Effector memory CD4-positive, alpha-beta T cell (primary cell): ENCODE measurements at places on chromosomes 6 and 20.
A peak's percentile ranks its signal among the peaks of the same experiment; 100 is the strongest.

- H3K27me3 ChIP-seq = no peaks in the 10 kb centered on the region
- no peaks in the 10 kb centered on the region for H3K4me1 ChIP-seq
- H3K27ac ChIP-seq = no peak overlapping the region
These were observed 8.5 kb downstream of the TMEM242 start for GRCh38 chr6:157314705-157315321.

- no peaks in the 10 kb centered on the region for H3K27me3 ChIP-seq
- H3K36me3 ChIP-seq = no peaks in the 10 kb centered on the region
- no peak overlapping the region for H3K4me3 ChIP-seq
- DNase-seq = no peak
- no peaks in the 10 kb centered on the region for H3K4me1 ChIP-seq
These were observed 236.5 kb downstream of the HACE1 start for GRCh38 chr6:104623052-104623690.

DNA sequence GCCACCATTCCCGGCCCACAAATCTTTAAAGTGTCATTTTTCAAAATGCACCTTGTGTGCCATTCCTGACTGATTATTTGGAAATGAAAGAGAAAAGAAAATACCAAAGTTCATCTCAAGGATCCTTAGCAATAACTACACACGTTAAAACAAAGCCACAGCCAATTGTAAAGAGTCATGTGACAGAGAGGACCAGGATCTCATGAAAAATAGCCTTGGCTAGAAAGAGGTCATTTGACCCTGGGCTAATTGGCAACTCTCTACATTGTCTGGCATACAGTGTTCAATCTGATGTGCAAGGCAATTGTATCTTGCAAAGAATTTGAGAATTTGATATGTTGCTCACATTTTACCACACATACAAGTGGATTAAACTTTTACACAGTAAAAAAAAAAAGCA, 31.6 kb upstream of the HLA-G start:
- DNase-seq = no peak
- no peaks in the 10 kb centered on the region for H3K36me3 ChIP-seq
- H3K4me1 ChIP-seq = peaks cover 11% of the 10 kb centered on the region
- peaks cover 11% of the 10 kb centered on the region for H3K27me3 ChIP-seq
- H3K27ac ChIP-seq = no peak overlapping the region

DNA sequence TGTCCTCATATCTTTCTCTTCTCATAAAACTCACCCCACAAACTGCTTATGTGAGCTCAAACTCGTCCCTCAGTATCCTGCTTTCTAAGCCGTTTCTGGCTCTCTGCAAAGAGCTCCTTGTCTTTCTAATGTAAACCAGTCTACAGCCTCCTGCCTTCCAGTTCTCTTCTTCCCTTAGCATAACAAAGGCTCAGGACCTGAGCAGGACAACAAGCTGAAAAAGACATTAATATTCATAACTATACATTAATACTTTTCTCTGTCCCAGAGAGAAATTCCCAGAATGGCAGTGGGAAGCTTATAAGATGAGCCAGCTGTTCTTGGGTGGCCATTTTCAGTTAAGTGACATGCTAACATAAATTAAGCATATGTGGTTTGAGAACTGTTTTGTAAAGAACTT, 207.0 kb upstream of the TCF21 start:
- H3K4me1 ChIP-seq = no peaks in the 10 kb centered on the region
- no peak for DNase-seq
- H3K4me3 ChIP-seq = no peak overlapping the region
- no peaks in the 10 kb centered on the region for H3K27me3 ChIP-seq
- H3K27ac ChIP-seq = no peak overlapping the region
- H3K36me3 ChIP-seq = no peaks in the 10 kb centered on the region

GRCh38 chr6:160428069-160428430, 79.9 kb downstream of the SLC22A3 start:
- no peaks in the 10 kb centered on the region for H3K27me3 ChIP-seq
- H3K27ac ChIP-seq = no peak overlapping the region
- H3K4me1 ChIP-seq = peaks cover 5% of the 10 kb centered on the region
- H3K4me3 ChIP-seq = no peak overlapping the region
- no peak for DNase-seq

GRCh38 chr6:112253841-112254816, at the start of gene LAMA4:
Gene LAMA4, minus strand, starts transcription at chr6:112254567. Its CDS starts 417 bp downstream, at chr6:112254150.
- DNase-seq = no peak
- H3K4me3 ChIP-seq = peak within 1 kb of the TSS; percentile 15
- H3K4me1 ChIP-seq = no peaks in the 10 kb centered on the region
- no peaks in the 10 kb centered on the region for H3K27me3 ChIP-seq
- H3K27ac ChIP-seq = no peak within 1 kb of the TSS
- no peaks in the 10 kb centered on the region for H3K36me3 ChIP-seq

DNA sequence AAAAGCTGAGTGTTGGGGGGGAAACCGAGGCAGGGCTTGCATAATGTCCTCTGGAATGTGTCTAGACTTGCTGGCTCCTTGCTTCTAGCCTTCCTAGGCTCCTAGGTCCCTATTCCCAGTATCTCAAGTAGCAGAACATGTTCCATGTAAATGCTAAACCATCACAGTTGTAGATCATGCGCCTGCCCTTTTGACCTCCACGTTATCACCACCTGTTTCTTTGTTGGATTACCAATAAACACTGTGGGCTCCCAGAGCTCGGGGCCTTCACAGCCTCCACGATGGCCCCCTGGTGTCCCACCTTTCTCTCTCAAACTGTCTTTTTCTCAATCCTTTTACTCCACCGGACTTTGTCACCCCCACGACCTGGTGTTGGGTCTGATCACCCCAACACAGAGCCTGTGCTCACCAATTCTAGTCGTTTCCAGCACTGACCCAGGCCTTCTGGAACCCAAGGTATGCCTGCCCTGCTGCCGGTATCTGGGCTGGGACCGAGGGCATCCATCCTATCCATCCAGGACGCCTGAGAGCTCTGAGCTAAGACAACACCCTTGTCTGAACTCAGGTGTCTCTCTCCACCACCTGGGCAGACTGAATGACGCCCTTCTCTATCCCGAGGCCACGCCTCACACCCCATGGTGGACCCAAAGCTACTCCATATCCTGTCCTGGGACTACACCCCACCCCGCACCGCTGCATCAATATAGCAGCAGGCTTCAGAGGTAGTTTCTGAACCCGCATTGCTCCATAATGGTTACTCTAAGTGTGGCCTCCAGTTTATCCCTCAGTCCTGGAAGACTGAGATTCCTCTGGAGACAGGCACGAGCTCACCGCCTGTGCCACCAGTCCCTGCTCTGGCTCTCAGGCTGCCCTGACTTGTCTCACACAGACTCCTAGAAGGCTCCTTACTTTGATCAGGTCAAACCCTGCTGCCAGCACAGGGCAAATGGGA, 9.3 kb upstream of the PRR18 start:
- peaks cover 4% of the 10 kb centered on the region for H3K36me3 ChIP-seq
- H3K27ac ChIP-seq = no peak overlapping the region
- DNase-seq = no peak
- H3K4me1 ChIP-seq = no peaks in the 10 kb centered on the region

DNA sequence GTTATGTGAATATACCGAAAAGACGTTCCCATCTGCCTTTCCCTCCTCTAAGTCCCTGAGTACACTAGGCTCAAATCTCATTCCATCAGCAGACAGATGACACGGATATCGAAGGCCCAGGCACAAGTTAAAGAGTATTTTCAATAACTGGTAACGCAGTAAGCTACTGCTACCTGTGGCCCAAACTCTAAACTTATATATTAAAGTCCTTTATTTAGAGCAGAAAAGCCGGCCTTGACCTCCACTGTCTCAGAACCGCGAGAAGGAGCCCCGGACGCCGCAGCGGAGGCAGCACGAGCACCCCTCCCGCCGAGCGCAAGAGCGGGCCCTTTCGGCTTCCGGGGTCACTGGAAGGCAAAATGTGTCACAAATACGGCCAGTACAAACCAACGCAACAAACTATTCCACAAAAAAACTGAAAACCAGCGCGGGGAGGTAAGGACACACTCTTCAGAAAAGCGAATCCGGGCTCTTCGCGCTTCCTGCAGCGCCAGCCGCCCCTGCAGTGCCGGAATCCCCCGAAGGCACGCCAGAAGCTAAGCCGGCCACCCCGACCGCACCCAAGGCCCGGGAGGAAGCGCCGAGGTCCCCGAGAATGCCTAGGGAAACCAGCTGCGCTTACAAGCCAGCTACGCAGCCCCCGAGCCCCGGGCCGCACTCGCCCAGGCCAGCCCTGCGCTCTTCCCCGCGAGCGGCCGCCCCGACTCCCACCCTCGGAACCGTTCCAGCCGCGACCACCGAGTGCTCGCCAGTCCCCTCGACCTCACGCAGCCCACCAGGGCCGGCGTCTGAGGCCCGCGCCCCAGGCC, 681 bp downstream of the DIDO1 start:
- H3K36me3 ChIP-seq = no peaks in the 10 kb centered on the region
- peaks cover 70% of the 10 kb centered on the region for H3K4me1 ChIP-seq
- DNase-seq = peak; percentile 38
- H3K4me3 ChIP-seq = peak overlapping the region; percentile 92
- peak overlapping the region; percentile 93 for H3K27ac ChIP-seq

DNA sequence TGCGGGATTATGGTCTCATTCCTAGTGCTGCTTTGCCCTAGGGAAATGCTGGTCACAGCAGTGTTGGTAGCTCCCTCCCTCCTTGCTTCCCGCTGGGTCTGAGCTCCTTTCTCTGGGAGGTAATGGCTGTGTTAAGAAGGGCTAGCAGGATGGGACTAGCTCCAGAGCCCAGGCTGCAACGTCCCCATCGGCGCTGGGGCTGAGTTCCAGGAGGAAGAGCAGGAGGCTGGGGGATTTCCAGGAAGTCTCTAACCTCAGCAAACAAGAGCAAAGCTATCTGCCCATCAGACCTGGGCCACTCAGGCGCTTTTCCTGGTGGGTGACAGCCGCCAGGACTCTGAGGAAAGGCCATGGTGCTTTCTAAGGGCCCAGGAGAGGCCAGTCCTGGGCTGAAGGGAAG, 174.2 kb downstream of the DLL1 start:
- H3K36me3 ChIP-seq = no peaks in the 10 kb centered on the region
- DNase-seq = no peak
- H3K4me1 ChIP-seq = no peaks in the 10 kb centered on the region
- H3K27me3 ChIP-seq = no peaks in the 10 kb centered on the region
- no peak overlapping the region for H3K27ac ChIP-seq
- no peak overlapping the region for H3K4me3 ChIP-seq

GRCh38 chr6:105357165-105357564, 45.7 kb downstream of the PREP start:
- H3K36me3 ChIP-seq = peaks cover 37% of the 10 kb centered on the region
- no peaks in the 10 kb centered on the region for H3K27me3 ChIP-seq
- no peak overlapping the region for H3K27ac ChIP-seq
- no peaks in the 10 kb centered on the region for H3K4me1 ChIP-seq
- H3K4me3 ChIP-seq = no peak overlapping the region

- H3K4me3 ChIP-seq = no peak overlapping the region
- no peak overlapping the region for H3K27ac ChIP-seq
- no peak for DNase-seq
- H3K36me3 ChIP-seq = no peaks in the 10 kb centered on the region
These were observed 5.2 kb upstream of the TP53RK start for GRCh38 chr20:46694484-46694883.

- no peak for DNase-seq
- no peaks in the 10 kb centered on the region for H3K27me3 ChIP-seq
- H3K4me3 ChIP-seq = no peak overlapping the region
- H3K27ac ChIP-seq = no peak overlapping the region
- no peaks in the 10 kb centered on the region for H3K36me3 ChIP-seq
These were observed 3.3 kb downstream of the ENTPD6 start for GRCh38 chr20:25198663-25199383.

DNA sequence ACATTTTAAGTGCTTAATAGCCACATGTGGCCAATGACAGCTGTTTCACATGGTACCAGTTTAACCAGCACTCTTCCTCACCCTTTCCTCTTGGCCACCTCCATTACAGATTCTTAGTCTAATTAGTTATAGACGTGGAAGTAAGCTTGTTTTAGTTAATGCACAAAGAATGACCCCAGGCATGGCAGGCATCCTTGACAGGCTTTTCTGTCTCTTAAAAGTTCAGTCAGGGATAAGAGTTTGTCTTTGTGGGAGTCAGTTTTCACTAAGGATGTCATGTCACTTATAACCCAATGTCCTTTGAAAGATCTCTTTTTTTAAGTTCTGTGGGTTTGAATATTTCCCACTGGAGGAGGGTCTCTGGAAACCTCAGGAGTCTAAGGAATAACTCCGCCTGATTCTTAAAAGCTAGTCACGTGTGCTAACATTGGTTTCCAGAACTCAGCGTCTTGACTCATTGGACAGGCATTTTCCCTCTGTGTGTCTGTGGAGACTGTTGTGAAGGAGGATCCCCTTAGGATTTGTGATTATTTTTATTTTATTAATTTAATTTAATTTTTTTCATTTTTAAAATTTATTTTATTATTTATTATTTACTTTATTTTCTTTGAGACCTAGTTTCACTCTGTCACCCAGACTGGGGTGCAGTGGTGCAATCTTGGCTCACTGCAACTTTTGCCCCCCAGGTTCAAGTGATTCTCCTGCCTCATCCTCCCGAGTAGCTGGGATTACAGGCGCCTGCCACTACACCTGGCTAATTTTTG, 171.4 kb downstream of the ZFAND3 start:
- no peak for DNase-seq
- no peak overlapping the region for H3K27ac ChIP-seq
- H3K4me3 ChIP-seq = no peak overlapping the region

- H3K4me1 ChIP-seq = peaks cover 6% of the 10 kb centered on the region
- H3K27ac ChIP-seq = no peak overlapping the region
- DNase-seq = no peak
- no peaks in the 10 kb centered on the region for H3K27me3 ChIP-seq
These were observed 4.1 kb upstream of the CEP250 start for GRCh38 chr20:35451295-35451694.

GRCh38 chr6:165906-166305, 126.4 kb upstream of the DUSP22 start:
- no peaks in the 10 kb centered on the region for H3K27me3 ChIP-seq
- no peaks in the 10 kb centered on the region for H3K4me1 ChIP-seq
- no peak overlapping the region for H3K4me3 ChIP-seq
- DNase-seq = no peak

DNA sequence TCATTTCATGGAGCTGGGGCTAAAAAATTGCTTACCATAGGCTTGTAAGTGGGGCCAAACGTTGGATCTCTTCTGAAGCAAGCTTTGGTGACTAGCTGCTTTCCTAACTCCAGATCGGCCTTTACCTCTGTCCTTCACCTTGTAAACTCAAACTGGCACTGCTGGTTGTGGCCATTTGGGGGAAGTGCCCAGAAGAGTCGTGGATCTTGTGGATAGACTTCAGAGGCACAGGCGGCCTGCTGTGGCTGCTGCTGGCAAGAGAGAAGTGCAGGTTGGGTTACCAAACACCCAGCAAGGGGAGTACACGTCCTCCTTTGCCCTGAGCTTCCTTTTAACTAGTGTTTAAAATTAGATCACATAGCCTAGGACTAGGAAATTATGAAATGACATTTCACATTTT, 36.8 kb upstream of the KLHL31 start:
- H3K27ac ChIP-seq = no peak overlapping the region
- H3K36me3 ChIP-seq = no peaks in the 10 kb centered on the region
- no peak for DNase-seq
- H3K4me3 ChIP-seq = no peak overlapping the region
- H3K4me1 ChIP-seq = no peaks in the 10 kb centered on the region
- no peaks in the 10 kb centered on the region for H3K27me3 ChIP-seq

DNA sequence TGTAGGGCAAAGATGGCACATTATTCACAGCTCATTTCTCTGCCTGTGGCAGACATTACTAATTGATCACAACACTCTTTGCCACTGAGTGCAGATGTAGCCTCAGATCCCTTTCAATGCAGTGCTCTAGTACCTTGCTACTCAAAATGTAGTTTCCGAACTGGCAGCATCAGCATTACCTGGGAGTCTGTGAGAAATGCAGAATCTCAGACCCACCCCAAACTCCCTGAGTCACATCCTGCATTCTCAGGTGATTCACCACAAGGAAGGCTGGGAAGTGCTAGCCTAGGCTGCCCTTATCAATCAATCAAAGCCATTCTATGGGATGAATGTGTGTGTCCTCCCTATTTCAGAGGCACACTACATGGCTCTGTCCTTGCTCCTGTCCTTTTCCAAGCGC, 58.5 kb downstream of the PCNA start:
- no peak overlapping the region for H3K4me3 ChIP-seq
- peaks cover 11% of the 10 kb centered on the region for H3K4me1 ChIP-seq
- no peak for DNase-seq
- H3K27me3 ChIP-seq = no peaks in the 10 kb centered on the region
- H3K36me3 ChIP-seq = no peaks in the 10 kb centered on the region
